Effector memory CD4-positive, alpha-beta T cell (primary cell): ENCODE measurements at places on chromosomes 2 and 18.

GRCh38 chr2:204732019-204732418 lies 186.7 kb downstream of the PARD3B start:
- DNase-seq, result no peak

- no peak for DNase-seq
Observed at GRCh38 chr2:66134138-66134701, 300.7 kb upstream of the MEIS1 start.

GRCh38 chr2:162629085-162629484 lies 209.5 kb downstream of the KCNH7 start:
- no peak for DNase-seq

DNA sequence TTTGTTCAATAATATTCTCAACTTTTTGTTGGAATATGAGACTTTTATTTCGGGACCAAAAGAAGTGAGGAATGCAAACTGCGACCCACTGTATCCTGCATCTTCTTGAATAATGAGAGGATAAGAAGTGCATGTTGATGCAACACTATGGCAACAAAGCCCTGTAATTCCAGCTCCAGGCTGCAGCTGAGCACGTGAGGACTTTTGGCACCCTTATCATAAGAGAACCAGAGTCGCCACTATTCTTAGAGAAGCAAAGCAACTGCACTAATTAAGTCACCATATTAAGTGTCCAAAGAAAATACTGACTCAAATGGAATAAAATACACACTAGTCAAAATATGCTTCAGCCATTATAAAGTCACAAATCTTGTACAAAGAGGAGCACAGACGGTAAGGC lies 65.8 kb downstream of the FAM210A start:
- DNase-seq, result no peak

DNA sequence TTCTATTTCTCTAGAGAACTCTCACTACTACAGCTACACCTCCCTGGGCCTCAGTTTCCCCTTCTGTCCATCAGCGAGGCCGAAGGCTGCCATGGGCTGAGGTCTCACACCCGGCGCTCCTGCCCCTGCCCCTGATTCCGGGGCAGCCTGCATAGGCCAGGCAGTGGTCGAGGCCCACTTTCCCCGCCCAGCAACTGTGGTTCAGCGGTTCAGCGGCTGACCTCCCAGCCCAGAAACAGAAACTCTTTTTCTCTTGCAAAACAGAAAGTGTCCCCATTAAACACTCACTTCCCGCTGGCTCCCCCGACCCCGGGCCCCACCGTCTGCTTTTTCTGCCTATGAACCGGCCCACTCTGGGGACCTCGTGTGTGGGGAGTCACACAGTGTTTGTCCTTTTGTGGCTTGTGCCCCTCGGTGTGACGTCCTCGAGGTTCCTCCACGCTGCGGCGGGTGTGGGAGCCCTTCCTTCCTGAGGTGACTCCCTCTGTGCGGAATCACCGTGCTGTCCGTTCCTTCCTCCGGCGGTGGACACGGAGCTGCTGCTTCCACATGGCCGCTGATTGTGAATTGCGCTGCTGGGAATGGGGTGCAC lies 16.0 kb downstream of the PDCD1 start:
- DNase-seq, result peak; percentile 37
